ENCODE measurements at places on chromosomes 12 and 14.

DNA sequence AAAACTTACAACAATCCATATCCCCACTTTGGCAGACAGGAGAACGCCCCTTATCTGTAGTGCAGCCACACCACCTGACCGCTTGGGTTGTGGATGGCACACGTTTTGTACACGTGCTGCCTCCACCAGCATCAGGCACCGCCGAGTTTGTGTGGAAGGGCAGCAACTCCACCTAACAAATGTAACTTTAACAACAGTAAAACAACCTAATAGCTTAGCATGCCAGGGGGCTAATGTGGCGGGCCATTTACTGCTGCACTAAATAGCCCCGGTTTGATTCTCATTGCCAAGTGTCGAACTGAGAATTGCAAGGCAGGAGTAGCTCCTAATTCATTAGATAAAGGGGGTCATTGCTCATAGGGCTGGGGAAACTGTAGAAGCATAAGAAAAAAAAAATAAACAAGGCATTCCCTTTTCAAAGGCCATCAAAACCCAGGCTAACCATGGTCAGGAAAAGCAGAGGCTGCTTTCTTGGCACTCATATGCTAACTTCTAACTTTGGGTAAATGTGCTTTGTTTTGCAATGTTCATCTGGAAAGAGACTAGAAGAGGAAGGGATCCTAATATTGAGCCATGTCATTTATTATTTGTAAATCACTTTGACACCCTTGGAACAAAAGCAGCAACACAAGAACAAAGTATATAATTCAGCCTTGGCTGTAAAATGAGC is 279.7 kb upstream of the SOX5 start:
- no peak for DNase-seq

DNA sequence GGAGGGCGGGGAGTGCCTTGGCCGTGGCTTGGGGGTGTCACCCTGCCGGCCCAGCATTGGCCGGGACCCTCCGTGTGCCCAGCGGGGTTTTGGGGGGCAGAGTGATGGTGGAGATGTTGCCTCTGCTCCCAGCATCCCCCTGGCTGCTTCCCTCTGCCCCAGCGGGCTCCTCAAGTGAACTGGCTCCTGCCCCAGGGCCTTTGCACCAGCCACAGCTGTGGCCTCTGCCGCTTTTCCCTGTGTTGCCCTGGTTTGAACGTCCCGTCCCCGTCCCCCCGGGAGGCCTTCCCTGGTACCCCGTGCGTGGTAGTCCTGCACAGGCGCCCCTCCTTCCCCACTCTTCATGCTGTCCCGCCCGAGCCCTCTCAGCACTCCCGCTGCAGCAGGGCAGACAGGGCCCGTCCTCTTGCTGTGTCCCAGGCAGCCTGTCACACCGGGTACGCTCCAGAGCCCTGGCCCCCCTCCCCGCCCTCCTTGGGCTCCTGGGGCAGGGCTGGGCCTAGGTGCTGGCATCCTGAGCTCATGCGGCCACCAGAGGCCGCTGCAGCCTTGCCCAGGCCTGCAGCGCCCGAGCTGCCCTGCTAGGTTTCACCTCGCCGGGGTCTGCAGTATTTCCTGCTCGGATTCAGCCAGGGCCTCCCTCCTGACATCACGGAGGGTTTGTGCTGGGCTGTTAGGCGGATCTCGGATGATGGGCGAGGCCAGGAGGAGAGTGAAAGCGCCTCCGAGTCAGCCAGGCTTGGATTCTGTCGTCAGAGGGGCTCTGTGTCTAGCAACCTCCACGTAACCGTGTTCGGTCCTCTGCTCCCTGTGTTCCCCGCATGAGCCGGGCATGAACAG is 9.5 kb downstream of the NOC4L start:
- peak; percentile 72 for DNase-seq

DNA sequence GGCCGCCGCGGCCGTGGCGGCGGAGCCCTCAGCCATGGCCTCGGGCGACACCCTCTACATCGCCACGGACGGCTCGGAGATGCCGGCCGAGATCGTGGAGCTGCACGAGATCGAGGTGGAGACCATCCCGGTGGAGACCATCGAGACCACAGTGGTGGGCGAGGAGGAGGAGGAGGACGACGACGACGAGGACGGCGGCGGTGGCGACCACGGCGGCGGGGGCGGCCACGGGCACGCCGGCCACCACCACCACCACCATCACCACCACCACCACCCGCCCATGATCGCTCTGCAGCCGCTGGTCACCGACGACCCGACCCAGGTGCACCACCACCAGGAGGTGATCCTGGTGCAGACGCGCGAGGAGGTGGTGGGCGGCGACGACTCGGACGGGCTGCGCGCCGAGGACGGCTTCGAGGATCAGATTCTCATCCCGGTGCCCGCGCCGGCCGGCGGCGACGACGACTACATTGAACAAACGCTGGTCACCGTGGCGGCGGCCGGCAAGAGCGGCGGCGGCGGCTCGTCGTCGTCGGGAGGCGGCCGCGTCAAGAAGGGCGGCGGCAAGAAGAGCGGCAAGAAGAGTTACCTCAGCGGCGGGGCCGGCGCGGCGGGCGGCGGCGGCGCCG is 381 bp downstream of the YY1 start:
- DNase-seq: peak; percentile 18

- peak; percentile 9 for DNase-seq
Measured at GRCh38 chr12:94207849-94208621, 59.7 kb downstream of the PLXNC1 start.

- no peak for DNase-seq
Measured at GRCh38 chr12:92759634-92760268, 57.0 kb downstream of the PLEKHG7 start.

- DNase-seq: no peak
Measured at GRCh38 chr14:21091821-21092272, 6.6 kb downstream of the ZNF219 start.

DNA sequence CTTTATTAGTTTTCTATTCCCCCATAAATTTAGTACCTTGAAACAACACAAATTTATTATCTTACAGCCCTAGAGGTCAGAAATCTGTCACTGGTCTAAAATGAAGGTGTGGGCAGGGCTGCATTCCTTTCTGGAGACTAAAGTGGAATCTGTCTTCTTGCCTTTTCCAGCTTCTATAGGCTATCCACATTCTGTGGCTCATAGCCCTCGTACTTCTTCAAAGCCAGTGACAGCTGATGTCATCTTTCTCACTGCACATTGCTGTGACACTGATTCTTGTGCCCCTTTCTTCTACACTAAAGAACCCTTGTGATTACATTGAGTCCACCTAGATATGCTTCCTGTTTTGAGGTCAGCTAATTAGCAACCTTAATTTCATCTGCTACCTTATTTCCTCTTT is 23.2 kb upstream of the DCN start:
- no peak for DNase-seq

- no peak for DNase-seq
Measured at GRCh38 chr14:30518867-30519560, 39.9 kb upstream of the G2E3 start.

- DNase-seq: no peak
Measured at GRCh38 chr12:90773491-90773890, 181.5 kb downstream of the CCER1 start.

DNA sequence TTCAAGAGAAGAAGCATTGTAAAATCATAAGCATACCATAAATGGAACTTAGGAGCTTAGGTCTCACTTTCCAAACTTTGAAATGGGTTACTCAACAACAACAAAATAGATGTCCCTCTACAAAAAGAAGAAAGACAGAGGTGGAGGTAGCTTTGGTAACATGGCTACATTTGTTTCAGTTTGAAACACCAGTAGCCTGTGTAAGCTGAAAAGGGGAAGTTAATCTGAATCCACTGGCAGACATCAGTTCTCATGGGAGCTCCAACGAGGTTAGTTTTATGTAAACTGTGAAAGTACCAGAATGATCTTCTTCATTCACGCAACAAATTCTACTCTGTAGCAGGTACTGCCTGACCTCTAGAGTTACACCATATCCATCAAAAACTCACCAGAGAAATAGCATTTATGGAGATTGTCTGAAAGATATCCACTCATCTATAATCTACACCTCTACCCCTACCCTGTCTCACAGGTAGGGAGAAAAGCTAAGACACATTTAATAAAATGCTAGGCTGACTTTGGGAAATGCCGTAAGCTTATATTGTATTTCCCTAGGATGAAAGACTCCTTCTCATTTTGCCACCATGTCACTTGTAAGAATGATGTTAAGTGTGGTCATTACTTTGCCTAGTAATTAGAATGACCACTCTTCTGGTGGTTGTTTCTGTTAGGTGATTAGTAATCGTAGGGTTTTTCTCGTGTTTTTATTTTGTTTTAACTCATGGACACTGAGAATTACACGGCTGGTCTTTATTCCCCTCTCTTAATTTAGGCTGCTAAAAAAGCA is 224.1 kb downstream of the ASCL1 start:
- DNase-seq: no peak

- no peak for DNase-seq
Measured at GRCh38 chr12:120462099-120462640, 7.4 kb downstream of the SRSF9 start.

- no peak for DNase-seq
Measured at GRCh38 chr12:123064366-123064765, 83.9 kb downstream of the ARL6IP4 start.

DNA sequence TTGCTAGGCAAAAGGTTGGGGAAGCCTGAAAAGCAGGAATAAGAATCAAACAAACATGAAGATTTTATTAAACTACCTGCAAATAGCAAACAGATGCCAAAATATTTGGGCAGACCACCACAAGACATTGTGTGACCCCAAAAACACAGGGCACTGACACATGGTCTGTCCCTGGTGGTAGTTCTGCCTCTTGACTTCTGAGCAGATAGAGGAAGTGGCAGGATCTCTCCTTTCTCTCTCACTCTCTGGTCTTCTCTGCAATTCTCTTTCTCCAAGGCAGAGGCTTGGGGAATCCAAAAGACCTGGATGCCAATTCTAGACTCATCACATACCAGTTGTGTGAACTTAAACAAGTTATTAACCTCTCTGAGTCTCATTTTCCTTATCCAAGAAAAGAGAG is 4.3 kb upstream of the PTGDR start:
- no peak for DNase-seq

DNA sequence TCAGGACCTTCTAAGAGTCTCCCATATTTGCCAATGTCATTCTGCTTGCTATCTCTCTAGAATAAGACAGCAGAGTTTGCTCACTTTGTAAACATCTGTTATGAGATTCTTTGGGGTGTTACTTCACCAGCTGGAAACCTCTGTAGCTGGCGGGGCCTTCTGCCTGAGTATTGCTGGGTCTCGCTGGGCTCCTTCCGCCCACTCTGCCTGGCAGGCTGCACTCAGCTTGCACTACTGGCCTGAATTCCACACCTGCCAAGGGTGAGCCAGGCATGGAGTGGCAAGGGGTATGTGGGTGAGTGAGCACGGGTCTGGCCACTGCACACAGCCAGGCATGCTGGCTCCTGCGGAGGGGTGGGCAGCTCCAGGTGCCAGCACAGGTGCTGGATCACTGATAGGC is 267.3 kb upstream of the PDE3A start:
- DNase-seq: no peak

All from activated CD4-positive, alpha-beta T cell treated with anti-CD3 and anti-CD28 coated beads, Interleukin-2, amount 50 U/mL, for 1 hour (primary cell).